ENCODE measurements at places on chromosomes 16 and 17.

DNA sequence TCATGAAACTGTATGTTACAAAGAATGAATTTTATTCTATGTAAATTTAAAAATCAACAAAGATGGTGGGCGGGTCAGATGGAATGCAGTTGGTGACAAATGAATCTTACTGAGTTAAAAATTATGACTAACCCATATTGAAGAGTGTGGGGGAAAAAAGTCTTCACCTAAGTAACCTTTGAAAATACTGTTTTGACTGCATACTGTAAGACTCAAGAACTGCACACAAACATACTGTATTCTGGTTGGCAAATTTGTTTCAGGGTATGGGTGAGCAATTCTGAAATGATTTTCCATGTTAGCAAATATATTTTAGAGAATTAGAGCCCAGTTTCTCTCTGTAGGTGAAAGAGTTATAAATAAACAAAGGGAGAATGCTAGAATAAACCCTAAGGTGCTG lies 153.7 kb upstream of the KCNJ18 start:
- no peak for DNase-seq

DNA sequence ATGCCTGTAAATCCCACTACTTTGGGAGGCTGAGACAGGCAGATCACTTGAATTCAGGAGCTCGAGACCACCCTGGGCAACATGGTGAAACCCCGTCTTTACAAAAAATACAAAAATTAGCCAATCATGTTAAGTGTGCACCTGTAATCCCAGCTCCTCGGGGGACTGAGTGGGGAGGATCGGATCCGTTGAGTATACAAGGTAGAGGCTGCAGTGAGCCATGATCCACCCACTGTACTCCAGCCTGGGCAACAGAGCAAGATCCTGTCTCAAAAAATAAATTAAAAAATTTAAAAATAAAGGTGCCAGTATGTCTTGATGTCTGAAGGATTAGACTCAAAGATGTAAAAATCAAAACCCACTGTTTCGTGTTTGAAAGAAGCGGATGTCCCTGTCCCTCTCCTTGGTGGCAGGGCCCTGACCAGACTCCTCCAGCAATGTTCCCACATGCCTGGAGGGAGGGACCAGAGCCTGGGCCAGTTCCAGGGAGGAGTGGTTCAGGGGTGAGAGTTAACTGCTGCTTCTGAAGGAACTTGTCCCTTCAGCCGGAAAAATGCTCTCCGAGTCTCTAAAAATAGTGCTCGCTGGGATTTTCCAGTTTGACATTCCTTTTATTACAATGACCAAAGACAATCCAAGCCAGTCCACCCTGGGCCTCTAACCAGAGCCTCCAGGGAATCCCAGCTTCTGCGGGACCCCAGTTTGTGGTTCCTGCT lies 9.4 kb upstream of the CMTM4 start:
- no peak for DNase-seq

GRCh38 chr16:19266774-19267173 lies 18.8 kb upstream of the CLEC19A start:
- no peak for DNase-seq

GRCh38 chr17:41486809-41487530 lies 2.7 kb downstream of the KRT36 start:
- no peak for DNase-seq

- no peak for DNase-seq
Measured at GRCh38 chr17:77273397-77274085, 132.8 kb downstream of the SEC14L1 start.

DNA sequence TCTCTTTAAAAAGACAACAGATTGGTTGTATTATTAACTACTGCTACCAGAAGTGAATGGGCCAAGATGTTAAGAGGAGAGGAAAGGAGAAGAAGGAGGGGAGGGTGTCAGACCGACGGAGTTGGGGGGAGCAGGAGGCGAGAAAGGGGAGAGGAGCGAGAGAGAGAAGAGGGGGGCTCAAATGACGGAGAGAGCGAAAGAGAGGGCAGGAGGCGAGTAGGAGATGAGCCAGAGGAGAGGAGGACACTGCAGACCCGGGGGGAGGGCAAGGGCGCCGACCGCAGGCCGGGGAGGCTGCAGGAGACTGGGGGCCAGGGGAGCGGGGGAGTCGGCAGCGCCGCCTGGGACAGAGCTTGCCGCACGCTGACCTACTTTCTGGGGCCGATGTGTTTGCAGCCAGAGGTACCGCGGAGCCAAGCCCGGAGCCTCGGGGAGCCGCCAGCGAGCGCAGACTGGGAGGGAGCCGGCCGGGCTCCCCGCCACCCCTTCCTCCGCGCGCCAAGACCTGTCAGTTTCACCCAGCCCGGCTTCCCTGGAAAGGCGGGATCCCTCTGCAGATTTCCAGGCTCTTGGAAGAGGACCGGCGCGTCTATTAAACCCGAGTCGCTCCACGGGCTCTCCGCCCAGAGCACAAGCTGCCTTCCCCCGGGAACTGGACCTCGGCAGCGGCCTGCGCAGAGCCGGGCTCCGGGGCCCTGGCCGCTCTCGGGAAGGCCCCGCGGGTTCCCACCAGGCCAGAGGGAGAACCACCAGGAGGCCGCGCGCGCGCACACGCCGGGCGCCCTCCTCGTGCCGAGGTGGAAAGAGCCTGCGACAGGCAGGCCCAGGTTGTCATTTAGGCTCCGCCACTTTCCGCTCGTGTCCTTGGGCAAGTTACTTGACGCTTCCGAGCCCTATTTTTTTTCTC lies 74.6 kb downstream of the CMC2 start:
- peak; percentile 78 for DNase-seq

- DNase-seq: no peak
Measured at GRCh38 chr17:55441544-55441943, 19.9 kb upstream of the MMD start.

DNA sequence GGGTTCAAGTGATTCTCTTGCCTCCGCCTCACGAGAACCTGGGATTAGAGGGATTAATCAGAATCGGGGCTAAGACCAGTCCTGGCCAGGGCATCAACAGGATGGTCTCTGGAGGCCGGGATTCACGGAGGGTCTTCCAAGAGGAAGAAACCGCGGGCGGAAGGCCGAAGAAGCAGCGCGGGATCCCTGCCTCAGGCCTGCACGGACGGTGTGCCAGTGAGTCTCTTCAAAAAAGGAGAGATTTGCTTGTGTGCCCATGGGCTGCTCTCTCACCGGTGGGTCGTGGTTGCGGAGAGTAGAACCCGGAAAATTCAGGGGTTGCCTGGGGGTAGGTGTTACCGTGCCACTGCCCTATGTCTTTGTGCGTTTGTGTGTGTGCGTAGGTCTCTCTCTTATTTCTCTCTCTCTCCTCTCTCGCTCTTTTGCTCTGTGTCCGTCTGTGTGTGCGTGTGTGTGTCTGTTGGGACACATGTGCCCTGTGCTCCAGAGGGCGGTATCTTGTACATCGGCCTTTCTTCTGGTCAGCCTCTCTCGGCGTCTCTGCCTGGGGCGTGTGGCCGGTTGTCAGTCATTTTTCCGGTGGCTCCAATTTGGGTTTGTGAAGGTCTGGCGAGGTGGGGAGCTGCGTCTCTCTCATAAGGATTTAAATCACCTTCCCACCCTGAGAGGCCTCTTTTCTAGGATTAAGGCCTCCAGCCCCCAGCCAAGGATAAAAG lies 613.2 kb downstream of the KCNJ18 start:
- DNase-seq: no peak

- no peak for DNase-seq
Measured at GRCh38 chr17:60165971-60166370, 16.2 kb downstream of the CA4 start.

- DNase-seq: no peak
Measured at GRCh38 chr17:61587807-61588660, 3.0 kb downstream of the NACA2 start.

GRCh38 chr17:77498091-77498741 lies 357.4 kb downstream of the SEC14L1 start:
- DNase-seq: no peak

GRCh38 chr17:2564877-2565276 lies 28.6 kb upstream of the PAFAH1B1 start:
- DNase-seq: peak; percentile 45

GRCh38 chr16:2044541-2044940 lies 3.1 kb downstream of the NTHL1 start:
- no peak for DNase-seq

- no peak for DNase-seq
Measured at GRCh38 chr16:56260378-56261160, 69.3 kb downstream of the GNAO1 start.

DNA sequence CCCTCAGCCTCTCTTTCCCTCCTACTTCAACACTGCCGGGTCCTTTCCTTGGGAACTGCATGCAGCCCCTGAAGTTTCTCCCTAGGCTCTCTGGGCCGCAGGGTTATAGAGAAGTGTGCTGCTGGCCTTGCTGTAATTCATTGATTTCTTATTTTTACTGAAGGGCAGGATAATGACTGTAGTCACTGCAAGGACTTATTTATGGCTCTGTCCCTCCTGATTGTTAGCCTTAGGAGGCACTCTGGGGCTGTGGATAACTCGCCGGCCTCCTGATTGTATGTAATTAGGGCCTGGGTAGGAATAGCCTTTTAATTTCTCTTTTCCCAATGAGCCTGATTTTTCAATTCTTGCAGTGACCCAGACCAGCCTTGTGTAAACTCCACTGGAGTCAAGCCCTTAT lies 138.3 kb upstream of the CDH13 start:
- no peak for DNase-seq

- DNase-seq: no peak
Measured at GRCh38 chr17:4035081-4035680, 70.9 kb upstream of the ATP2A3 start.

GRCh38 chr17:57806167-57806830 lies 43.5 kb downstream of the MRPS23 start:
- DNase-seq: no peak

- DNase-seq: peak; percentile 61
Measured at GRCh38 chr16:89618109-89618998, 4.9 kb downstream of the DPEP1 start.

- DNase-seq: no peak
Measured at GRCh38 chr16:48272837-48273421, 25.6 kb upstream of the ABCC11 start.

DNA sequence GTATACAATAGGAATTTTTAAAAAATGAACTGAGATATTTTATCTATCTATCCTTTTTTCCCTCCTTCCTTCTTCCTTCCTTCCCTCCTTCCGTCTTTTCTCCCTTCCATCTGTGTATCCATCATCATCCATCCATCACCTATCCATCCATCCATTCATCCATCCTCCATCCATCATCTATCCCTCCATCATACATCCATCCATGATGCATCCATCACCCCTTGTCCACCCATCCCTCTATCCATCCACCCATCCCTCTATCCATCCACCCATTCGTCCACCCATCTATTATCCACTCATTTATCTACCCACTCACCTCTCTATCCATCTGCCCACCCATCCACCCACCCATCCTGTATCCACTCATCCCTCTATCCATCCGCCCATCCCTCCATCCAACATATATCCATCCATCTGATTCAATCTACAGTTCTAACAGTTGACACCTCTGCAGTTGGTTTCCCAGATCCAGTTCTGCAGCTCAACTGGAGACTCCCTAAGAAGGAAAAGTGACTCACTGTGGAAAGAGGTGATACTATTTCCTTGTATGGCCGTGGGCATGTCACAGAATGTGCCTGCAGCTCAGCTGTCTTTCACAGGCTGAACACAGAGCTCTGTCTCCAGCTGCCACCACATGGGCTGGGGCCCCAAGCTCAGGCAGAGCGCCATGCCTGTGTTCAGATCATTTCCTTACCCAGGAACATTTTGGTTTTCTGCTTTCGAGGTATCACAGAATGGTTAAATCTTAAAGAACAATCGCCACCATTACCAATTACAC lies 130.8 kb downstream of the XYLT1 start:
- no peak for DNase-seq

- DNase-seq: no peak
Measured at GRCh38 chr16:87966685-87967185, 15.5 kb downstream of the BANP start.

DNA sequence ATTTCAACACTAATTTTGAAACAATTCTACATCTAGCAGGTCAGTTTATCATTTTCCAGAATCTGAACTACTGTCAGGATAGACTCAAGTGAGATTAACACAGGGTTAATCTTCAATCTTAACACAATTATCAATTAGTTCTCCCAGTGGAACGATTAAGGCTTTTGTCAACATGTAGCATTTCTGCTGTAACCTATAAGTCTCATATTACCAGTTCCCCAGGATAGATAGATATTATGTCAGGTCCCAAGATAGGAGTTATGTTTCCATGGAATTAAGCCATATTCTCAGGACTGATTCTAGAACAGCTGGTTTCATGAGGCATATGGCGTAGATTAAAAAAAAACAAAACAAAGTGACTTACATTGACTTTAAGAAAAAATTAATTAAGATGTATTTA lies 4.4 kb upstream of the FBF1 start:
- no peak for DNase-seq

DNA sequence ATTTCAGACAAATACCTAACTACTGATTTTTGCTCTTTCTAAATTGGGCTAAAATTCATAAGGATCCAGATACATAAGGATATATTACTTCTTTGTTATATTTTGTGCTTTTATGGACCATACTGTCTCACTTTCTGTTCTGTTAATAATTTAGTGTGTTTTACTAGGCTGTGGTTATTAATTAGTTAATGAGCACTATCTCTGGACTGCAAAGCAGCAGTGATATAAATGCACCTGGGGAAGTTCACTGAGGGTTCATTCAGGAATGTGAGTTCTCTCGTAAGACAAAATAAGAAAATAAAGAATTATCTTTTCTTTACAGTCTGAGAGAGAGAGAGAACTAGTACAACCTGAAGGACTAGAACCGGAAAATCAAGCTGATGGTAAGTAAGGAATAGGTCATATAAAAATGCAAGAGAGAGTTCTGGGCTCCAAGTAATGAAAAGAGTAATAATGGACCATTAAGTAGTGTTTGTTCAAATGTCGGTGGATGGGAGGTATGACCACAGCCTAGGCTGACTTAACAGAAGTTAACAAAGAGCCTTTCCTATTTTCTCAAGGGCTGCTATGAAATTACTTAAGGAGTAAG lies 55.6 kb downstream of the IKZF3 start:
- DNase-seq: no peak

DNA sequence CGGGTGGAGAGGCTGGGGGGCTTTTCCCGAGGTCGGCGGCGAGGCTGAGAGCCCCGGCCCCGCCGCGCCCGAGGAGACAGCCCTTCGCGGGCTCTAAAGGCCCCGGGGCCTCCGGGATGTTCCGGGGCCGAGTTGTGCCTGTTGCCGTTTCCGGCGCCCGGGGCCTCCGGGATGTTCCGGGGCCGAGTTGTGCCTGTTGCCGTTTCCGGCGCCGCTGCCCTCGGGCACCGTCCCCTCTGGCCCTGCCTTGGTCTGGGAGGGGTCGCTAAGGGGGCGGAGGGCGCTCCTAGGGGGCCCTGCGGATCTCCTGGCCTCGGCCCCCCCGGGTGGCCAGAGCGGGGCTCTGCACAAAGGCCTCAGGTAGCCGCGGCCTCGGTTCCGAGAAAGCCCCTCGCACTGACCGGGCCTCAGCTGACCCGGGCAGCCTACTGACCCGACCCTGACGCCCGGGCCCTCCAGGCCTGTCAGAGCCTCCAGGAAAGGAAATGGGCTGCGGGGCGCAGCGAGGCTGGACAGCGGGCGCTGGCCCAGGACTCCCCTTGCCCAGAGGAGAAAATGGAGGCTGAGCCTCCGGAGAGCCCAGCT lies 24.2 kb downstream of the ACTG1 start:
- no peak for DNase-seq

GRCh38 chr17:29246628-29247027 lies at the start of gene CRYBA1:
Gene CRYBA1 (plus strand): TSS chr17:29246859. CDS start chr17:29246864, 5 bp downstream.
- DNase-seq: no peak
